Subcutaneous preadipocyte (primary cell): ENCODE measurements at places on chromosomes 11 and 22. TPM values are rescaled to one million over a fixed set of nuclear protein-coding genes. Genes with fewer than 3 reads are reported as not detected.

Gene EMID1
- under 0.01 TPM in 1 of 2 replicates, not detected in the other for total RNA-seq

Gene AMOTL1
- 27.2 and 36.2 TPM in 2 replicates for total RNA-seq

Gene CHRNA10
- 1.5 and 1.6 TPM in 2 replicates for total RNA-seq

Gene HBG1
- total RNA-seq, result not detected in 2 replicates

Gene ANO9
- total RNA-seq, result under 0.01 TPM in 1 of 2 replicates, not detected in the other

Gene PYGM
- 0.37 and 0.39 TPM in 2 replicates for total RNA-seq
